ENCODE measurements at places on chromosomes 6 and 20.
A peak's percentile ranks its signal among the peaks of the same experiment; 100 is the strongest.

DNA sequence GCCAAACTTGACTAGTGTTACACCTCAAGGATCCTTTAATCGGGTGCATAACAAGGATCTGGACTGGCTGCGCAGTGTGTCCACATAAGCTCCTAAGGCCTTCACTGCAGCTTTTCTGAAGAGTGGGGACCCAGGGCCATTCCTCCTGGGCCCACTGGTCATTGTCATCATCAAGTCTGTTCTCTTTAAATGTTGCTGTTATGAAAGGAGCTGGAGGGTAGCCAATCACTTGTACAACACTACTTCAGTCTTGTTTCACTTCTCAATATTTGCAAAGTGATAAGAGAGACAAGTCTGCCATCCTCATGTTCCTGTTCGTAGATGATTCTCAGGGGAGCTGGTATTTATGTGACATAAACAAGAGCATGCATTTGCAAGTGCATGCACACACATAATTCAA is 149.8 kb downstream of the SYNDIG1 start:
- DNase-seq: no peak

DNA sequence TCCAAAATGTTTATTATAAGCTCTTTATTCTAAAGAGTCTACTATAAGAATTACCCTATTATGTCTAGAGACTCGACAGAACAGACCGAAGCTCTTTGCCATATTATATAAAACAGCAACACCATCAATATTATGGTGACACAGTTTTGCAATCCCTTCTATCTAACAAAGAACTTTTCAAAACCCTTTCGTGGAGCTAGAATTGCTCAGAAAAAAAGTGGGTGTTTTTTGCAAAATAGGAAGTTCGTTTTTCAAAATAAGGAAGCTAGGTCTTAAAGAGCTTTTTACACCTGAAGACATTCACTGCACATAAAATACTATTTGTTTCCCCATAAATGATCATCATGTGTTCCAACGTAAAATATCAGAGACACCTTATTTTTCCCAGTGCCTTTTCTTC is 240.0 kb downstream of the FOXC1 start:
- DNase-seq: no peak

DNA sequence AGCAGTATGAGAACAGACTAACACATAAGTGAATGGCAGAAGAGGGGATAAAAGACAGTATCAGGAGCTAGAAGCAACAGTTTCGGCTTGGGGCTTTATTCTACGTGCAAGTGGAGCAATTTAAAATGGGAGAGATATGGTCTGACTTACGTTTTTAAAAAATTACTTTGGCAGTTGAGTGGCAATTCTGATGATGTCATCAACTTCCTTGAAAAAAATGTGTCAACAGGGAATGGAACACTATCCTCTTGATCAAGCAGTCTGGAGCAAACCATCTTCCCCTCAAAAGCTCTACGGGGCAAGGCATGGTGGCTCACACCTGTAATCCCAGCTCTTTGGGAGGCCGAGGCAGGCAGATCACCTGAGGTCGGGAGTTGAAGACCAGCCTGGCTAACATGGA is 24.1 kb downstream of the PTPRT start:
- DNase-seq: no peak

GRCh38 chr6:39855356-39855995 is 63.3 kb downstream of the DAAM2 start:
- no peak for DNase-seq

DNA sequence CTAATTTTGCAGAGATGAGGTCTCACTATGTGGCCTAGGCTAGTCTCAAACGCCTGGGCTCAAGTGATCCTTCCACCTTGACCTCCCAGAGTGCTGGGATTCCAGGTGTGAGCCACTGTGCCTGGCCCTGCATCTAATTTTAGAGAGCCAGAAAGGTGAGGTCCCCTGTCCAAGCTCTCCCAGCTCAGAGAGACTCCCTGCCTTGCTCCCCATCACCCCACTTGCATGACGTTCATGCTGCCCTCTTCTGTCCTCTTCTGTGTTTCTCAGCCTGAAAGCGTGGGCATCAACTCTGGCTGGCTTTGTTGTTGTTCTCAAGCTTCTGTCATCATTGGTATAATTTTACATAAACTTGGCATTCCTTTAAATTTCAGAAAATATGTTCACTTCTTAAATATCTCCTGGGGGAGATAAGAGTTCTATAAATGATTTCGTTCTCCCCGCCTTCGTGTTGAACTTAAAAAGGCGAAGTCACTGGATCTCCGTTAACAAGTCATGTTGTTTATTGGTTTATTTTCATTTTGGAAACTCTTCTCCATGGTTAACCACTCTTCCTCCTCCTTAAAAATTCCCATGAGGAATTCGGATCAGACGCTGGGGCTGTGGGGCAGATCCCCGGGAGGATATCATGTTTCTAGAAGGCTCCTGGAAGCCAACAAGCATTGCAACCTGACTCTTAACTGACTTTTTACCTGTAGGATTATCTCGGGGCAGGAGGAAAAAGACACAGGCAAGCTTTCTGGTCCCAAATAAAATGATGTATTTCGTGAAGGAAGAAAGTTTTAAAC is 13.2 kb upstream of the PARD6B start:
- DNase-seq: no peak

DNA sequence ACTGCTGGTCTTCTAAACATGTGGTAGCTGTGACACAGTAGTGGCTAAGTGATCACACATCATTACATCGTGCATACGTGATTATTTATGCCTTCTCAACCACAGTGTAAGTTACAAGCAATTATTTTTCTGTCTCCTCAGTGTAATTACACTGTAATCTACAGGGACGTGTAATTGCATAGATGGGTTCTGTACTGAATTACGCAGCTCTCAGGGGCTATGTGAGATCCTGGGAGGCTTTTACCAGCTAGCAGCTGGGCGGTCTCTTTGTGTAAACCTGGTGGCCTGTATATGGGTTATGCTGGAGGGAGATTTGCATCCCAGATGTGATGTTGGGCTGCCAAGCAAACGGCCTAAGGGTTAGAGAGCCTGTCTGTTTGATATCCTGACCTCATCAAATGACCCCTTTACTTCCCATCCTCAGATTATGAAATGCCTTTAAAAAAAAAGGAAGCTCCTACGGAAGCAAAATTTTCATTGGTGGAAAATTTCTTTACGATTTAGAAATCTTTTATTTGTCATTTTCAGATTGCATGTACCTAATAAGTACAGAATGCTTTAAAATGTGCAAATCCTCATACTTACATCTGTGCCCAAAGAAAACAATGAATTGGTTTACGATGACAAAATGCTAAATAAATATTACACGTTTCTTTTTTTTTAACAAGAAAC is 402.8 kb upstream of the JAG1 start:
- DNase-seq: no peak

- DNase-seq: no peak
These were observed 911.6 kb downstream of the TFAP2A start for GRCh38 chr6:9503111-9503761.

- no peak for DNase-seq
These were observed 19.5 kb downstream of the HCK start for GRCh38 chr20:32071395-32072167.

- DNase-seq: no peak
These were observed 529.9 kb upstream of the MMS22L start for GRCh38 chr6:97812940-97813339.

DNA sequence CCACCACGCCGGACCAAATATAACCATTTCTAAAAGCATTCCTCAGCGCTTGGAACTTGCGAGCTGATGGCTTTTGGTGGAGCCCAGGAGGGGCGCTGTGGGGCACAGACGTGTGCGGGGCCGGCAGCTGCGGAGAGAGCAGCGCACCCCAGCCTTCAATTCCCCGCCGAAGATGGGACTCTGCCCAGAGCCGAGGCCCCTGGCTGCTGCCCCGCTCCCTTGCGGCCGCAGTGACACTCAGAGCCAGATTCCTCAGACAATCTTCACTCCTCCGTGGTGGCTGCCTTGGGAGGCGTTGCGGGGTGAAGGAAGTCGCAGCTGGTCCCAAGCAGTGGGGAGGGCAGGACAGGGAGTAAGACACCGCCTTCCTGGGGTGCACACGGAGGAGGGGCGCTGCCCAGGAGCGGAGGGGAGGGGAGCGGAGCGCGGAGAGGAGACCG is 87.7 kb downstream of the TMEM242 start:
- peak; percentile 31 for DNase-seq

DNA sequence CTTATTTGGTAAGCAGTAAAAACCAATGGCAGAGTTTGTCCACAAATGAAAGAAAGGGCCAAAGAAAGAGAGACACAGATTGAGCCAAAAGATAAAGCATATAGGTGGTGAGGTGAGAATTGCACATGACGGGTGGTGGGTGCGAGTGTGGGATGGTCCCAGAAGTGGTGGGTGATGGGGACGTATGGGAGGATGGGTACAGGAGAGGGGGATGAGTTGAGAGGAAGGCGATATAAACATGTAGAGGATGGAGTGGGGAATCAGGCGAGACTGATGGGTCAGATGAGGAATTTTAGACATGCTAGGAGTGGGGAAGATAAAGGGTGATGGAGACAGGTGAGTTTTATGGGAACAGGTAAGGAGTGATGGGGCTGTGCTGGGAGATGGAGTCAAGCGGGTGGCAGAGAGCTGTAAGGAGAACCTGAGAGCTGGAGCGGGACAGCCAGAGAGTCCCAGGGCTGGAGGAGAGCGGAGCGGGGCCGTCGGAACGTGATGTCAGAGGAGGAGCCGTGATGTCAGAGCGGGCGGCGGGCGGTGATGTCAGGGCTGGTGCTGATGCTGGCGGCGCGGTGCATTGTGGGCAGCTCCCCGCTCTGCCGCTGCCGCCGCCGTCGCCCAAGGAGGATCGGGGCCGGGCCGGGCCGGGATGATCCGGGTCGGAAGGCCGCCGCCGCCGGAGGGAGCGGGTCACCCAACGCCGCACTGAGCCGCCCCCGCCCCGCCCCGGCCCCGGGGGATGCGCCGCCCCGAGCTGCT is at the start of gene TTBK1:
Gene TTBK1, plus strand, starts transcription at position 574 of the 756 bp plus-strand sequence. CDS start 3,180 bp downstream, outside the sequence.
- no peak for DNase-seq

DNA sequence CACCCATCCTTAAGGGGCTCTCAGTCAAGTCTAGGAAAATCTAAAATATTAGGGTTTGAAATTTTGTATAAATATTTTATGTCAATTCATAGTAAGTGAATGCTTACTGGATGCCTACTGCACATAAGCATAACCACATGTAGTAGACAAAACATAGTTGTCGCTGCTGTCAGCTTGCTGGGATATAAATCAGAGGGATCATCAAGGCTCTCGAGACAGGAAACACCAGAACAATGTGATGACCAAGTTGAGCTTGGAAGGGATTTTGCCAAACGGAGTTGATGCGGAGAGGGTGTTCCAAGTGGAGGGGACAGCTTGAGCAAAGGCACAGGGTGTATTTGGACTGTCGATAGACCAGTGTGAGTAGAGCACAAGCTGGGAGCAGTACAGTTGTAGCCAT is 105.8 kb upstream of the SUPT3H start:
- DNase-seq: no peak

- DNase-seq: no peak
These were observed 1389.9 kb upstream of the MAP3K7 start for GRCh38 chr6:91976797-91977196.

GRCh38 chr20:48614593-48615274 is 213.1 kb downstream of the PREX1 start:
- no peak for DNase-seq

- DNase-seq: no peak
These were observed 255.4 kb upstream of the STXBP5 start for GRCh38 chr6:146948790-146949342.

- DNase-seq: no peak
These were observed 174.5 kb upstream of the AFDN start for GRCh38 chr6:167652042-167652700.

DNA sequence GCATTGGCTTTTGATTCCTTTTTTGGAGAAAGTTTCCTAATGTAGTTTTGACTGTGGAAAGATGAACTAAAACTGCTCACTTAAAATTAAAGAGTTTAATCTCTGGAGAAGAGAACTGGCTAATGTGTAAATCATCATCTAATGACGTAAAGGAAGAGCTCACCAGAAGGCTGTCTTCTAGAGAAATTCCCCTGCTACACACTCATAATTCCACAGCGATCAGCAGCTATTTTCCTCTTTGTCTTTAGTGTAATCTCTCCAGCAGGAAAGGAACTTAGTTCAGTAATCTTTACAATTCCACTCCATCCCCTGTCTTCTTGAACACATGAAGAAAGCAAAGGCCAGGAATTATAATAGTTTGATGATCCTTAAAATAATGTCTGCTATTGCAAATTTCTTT is 15.8 kb downstream of the SPTLC3 start:
- no peak for DNase-seq

DNA sequence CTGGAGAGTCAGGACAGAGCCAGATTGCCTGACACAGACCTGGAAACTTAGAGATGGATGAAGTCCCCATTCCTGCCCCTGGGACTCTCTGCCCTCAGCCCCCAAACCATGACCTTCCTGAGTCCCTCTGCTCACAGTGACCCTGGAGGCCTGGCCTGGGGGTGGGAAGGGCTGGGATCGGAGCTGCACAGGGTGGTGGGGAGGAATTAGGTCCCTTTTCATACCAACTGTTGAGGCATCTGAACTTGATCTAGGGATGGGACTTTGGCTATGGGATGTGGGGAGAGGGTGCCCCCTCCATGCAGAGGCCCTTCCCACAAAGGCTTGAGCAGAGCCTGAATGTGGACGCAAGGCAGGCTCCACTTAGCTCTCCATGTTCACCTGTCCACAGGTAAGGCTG is 144.1 kb downstream of the MRPL14 start:
- no peak for DNase-seq

- DNase-seq: no peak
These were observed 58.5 kb downstream of the SCAF8 start for GRCh38 chr6:154791556-154792317.

DNA sequence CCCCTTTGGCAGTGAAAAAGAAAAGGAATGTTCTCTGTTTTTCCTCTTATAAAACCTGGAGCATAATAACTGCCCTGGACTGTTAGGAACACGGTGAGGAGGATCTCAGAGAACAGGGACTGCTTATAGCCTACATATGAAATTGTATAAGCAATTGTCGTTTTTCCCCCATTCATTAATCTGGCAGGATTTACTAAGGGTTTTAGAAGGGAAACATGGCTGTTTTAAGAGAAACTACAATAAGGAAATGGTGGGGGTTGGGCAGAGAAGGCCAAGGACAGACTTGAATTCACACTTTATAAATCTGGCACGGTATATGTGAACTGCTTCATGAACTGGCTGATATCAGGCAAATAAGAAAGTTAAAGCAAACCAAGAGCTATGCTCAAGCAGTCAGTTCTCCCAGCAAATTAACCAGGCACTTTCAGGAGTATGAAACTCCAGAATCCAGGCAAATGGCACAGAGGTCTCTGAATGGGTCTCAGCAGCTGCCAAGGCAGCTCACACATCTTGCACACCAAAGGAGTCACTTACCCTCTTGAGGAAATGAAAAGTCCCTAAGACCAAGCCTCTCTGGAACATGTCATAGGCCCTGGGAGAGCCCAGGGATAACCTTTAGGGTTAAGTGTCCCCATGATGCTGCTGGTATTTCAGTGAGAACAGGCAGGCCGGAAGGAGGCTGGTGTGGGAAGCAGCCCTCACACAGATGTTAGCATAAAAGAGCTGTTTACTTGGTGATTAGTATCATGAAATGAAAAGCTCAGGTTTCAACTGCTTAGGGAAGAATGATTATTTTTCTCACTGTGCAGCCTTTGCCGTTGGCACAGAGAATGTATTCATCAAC is 260.5 kb upstream of the MARCKS start:
- no peak for DNase-seq

DNA sequence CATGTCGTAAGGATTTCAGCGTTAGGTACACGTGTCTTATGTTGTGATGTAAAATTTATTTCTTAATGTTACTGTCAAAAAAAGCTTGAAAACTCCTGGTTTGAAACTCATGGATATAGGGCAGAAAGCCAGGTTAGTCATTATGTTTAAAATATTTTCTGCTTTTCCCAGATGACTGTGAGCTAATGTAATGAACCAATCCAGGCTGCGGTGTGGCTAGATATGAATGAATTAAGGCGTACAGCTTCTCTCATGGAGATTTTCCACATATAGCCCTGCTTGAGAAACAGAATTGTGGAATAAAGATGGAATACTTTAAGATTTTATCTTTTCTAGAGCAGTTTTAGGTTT is 80.3 kb upstream of the STMND1 start:
- DNase-seq: no peak
